ENCODE measurements at places on chromosomes 4 and X. TPM values are rescaled to one million over a fixed set of nuclear protein-coding genes. Genes with fewer than 3 reads are reported as not detected.

Gene GLUD2
- 1.9 TPM for total RNA-seq

Gene PROM1
- total RNA-seq, result 0.30 TPM

Gene MAGEB6
- total RNA-seq, result not detected

Gene SLC7A11
- 86.1 TPM for total RNA-seq

Gene VCX2
- not detected for total RNA-seq

Data from epithelial cell of umbilical artery (primary cell).